ENCODE measurements at places on chromosomes 1 and 21.
A peak's percentile ranks its signal among the peaks of the same experiment; 100 is the strongest.

- no peak for DNase-seq
Observed at GRCh38 chr1:203188686-203189232, 2.3 kb upstream of the CHI3L1 start.

- DNase-seq, result no peak
Observed at GRCh38 chr1:238628110-238628509, 737.4 kb upstream of the ZP4 start.

GRCh38 chr21:40732253-40733023 is 114.5 kb downstream of the DSCAM start:
- DNase-seq, result no peak

- peak; percentile 84 for DNase-seq
Observed at GRCh38 chr21:44454747-44455523, at the start of gene LRRC3. Gene LRRC3, plus strand, starts transcription at chr21:44455510. Its CDS starts 1,135 bp downstream, at chr21:44456645.

- no peak for DNase-seq
Observed at GRCh38 chr1:81594206-81594605, 206.5 kb upstream of the ADGRL2 start.

DNA sequence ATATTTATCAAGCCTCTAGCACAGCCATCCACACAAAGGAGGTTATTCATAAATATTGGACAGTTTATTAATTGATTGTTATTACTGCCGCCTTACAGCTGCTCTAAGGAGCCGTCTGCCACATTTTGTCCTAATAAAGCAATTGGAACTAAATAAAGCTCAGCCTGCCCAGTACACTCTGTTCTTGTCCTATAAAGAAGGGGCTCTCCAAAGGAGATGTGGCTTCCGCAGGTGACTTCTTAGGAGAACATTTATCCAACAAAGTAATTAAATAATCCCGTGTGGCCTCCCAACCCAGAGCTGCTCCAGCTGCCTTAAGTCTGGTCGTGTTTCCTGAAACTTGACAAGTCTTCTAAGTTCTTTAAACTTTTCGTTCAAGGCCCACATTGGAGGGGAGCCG is 497.7 kb downstream of the NPHP4 start:
- no peak for DNase-seq

DNA sequence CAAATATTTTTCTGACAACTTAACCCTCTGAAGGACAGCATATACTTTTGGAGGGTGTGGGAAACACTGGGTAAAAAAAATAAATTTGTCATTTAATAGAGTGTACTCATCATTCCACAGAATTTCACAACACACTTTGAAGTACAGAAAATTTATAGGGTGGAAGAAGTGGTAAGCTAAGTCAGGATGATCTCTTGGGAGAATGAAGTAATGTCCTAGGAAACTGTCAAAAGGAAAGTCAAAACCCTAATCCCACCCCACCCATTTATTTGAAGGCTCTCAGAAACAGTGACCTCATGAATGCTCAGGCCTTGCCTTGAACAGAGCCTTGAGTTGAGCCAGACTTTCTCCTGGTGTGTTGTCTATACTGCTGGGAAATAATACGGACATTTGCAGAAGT is 7.3 kb upstream of the UAP1 start:
- DNase-seq, result no peak

- DNase-seq, result no peak
Observed at GRCh38 chr1:56435434-56436262, 143.7 kb downstream of the PLPP3 start.

DNA sequence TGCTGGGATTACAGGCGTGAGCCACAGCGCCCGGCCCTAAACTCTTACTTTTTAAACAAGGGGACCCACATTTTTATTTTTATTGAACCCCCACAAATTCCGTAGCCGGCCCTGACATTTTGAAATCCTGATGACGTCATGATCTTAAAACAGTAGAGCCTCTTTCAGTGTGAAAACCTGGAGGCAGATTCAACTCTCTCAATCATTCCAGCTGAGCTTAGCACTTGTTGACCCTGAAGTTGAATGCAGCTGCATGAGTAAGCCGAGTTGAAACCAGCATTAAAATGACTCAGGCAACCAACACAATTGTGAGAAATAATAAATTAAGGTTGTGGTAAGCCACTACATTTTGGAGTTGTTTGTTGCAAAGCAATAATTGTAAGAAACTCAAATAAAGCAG is 93.9 kb upstream of the ADGRL4 start:
- DNase-seq, result no peak

GRCh38 chr1:119712342-119713038 is 756 bp downstream of the PHGDH start:
- DNase-seq, result peak; percentile 2

DNA sequence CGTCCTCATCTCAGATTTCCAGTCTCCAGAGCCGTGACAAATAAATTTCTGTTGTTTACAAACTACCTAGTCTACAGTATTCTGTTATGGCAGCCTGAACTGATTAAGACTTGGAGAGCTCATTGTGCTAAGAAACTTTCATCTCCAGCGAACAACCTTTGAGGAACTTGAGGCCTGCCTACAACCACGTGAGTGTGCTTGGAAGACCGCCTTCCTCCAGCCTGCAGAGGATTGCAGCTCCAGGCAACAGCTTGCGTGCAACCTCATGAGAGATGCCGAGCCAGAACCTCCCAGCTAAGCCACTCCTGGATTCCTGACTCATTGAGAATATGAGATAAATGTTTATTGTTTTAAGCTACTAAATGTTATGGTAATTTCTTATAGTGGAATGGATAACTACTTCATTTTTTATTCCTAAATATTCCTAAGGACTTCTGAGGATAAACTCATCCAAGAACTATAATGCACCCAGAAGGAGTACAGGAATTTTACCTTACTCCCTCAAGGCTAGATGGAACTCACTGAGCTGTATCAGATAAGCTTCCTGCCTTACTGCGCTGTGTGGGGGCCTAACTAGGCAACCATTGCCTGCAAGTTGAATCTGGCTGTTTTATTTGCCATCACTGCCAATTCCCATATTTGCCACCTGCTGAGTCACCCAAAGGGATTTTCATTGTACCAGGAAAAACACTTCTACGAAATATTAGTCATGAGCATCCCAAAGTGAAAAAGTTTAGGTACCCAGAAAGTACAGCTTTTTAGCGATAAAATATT is 17.6 kb downstream of the FAM177B start:
- no peak for DNase-seq

DNA sequence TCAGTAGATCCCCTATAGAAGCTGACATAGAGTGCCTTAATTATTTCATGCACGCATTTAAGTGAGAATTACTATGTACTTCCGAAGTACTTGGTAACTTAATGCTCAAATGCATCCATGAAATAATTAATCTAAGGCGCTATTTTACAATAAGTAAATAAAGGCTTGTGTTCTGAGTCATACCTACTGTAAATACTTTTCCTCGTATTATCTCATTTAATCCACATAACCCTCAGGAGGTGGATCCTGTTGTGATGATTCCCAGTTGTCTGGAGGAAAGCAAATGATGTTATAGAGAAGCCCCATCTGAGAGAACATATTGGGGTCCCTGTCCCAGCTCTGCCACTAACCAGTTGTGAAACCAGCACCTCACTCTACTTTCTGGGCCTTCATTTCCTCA is 16.4 kb downstream of the SUSD4 start:
- no peak for DNase-seq

DNA sequence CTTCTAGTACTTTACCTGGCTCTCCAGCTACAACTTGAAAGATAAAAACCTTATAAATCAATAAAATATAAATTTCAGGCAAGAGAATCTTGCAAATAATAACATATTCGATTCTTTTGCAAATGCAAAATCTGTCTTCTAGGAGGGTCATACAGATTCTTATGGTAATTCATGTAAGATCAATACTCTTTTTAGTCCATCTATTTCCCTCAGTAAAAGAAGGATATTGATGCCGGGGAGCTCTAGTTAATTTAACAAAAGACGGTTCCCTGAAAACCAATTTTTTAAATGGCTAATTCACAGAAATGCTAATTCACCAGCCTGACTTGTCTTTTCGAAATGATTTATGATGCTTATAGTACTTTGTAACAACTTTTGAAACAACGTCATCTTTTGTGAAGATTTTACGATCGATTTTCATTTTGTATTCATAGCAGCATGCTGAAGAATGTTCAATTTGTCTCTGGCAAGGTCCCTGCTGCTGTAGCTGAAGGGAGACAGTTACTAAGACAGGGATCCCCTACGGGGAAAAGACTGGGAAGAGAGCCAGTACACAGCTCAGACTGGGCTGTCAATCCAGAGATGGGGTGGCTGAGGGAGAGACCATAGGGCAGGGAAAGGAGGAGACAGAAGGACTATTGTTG is 90.6 kb upstream of the SPAG17 start:
- no peak for DNase-seq

- DNase-seq, result no peak
Observed at GRCh38 chr21:17270229-17270628, 242.6 kb upstream of the CXADR start.

- DNase-seq, result no peak
Observed at GRCh38 chr1:40784141-40784770, 669 bp downstream of the KCNQ4 start.

DNA sequence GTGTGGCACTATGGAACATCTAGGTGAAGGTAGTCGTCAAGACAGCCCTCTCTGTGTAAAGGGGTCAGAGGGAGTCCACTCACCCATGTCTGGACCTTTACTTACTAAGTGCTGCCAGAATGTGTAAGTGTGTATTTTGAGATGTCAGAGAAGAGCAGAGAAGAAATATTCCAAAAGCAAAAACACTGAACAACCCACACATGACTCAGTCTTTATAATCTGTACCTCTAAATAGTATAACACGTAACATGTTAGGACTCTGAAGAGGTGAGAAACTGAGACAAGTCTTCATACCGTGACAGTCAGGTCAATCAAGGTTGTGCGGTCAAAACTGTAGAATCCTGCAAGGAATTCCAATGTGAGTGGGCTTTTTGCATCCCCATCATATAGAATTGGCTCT is 555.2 kb downstream of the LMO4 start:
- DNase-seq, result no peak

DNA sequence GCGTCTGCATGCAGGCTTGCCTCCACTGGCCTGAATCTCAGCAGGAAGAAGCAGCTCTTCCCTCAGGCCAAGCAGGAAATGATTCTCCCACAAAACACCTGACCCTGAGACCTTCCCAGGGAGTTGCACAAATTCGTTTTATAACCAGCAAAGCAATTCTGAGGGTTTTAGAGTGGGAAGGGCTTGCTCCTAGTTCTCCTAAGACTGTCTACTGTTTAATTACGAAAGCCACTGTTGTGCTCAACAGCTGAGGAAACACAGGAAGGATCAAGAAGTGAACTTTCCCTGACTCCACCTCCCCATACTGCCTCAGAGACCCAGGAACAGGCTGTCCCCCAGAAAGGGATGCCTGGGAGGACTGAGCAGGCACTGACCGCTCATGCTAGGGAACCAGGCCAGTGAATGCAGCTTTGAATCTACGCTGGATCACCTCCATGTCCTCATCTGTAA is 37.0 kb upstream of the PUM1 start:
- no peak for DNase-seq

GRCh38 chr1:214143006-214143992 is 137.7 kb upstream of the SMYD2 start:
- no peak for DNase-seq

DNA sequence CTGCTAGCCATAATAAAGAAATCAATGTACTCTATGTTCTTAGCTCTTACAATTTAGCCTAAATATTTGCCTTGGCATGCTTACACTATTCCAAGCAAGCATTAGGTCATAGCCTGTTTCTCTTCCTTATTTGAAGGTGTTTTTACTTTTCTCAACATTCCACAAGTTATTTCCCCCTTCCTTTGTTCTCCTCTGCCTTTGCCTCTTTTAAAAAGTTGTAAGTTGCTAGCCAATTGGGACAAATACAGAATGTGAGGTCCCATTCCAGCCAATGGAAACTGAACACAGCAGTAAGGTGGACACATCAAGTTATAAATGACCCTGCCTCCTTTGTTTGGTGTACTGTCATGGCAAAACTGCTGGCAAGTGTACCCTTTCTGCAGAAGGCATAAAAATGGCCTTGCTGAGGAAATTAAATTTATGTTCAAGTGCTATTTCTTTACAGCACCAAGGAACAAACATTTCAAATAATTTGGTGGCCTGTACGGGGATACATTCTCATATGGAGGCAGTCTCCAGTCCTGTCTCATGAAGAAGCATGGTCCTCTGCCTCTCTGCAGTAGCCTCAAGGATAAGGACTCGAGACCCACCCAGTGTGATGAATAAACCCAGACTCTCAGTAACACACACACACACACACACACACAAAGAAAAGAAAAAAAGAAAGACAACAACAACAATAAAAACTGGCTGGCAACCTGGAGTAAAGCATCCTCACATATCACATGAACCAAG is 28.8 kb upstream of the FMO1 start:
- DNase-seq, result no peak

- DNase-seq, result no peak
Observed at GRCh38 chr1:220999872-221000863, 120.9 kb downstream of the HLX start.

DNA sequence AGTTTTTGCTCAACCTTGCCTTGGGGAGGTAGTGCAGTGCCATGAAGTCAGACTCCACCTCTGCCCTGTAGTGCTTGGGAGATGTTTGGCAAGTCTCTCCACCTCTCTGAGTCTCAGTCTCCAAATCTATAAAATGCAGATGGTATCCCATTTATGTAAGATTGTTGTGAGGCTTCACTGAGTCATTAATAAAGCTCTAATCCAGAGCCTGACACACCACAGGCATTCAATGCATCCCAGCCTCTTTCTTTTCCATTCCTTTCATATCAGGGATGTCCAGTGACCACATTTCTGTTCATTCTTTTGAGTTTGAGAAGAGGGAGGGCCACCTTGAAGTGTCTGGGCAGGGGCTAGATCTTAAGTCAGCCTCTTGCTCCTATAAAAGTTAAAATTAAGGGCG is 37.6 kb upstream of the LMO4 start:
- DNase-seq, result no peak

- no peak for DNase-seq
Observed at GRCh38 chr1:220119043-220119512, 25.1 kb downstream of the IARS2 start.

- DNase-seq, result no peak
Observed at GRCh38 chr1:228045405-228045804, 37.1 kb upstream of the ARF1 start.

- DNase-seq, result no peak
Observed at GRCh38 chr1:15139654-15140350, 13.7 kb upstream of the TMEM51 start.

DNA sequence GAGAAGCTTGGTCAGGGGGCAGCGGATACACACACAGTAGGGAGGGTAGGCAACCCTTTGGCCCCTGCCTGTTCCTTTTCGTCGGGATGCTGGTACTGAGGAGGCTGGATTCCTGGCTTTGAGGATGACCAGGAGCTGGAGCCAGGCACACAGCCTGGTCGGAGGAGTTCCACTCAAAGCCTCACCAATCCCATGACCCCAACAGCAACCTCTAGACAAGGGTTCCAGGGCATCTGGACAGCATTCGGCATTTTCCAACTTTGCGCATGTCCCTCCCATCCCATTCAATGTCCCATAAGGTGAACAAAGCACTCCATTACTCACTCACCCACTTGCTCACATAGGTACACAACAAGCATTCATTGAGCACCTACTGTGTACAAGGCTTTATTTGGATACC is 42.6 kb upstream of the HMGB4 start:
- DNase-seq, result no peak

DNA sequence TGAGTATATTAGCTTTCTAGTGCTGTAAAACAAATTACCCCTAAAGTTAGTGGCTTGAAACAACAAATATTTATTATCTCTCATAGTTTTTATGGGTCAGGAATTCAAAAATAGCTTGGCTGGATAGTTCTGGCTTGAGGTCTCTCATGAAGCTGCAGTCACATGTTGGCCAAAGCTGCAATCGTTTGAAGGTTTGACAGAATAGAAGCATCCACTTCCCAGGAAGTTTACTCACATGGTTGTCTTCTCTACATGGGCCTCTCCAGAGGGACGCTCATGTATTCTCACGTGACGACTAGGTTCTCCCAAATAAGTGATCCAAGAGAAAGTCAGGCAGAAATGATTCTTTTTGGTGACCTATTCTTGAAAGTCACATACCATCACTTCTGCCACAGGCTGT is 99.1 kb downstream of the NIBAN1 start:
- no peak for DNase-seq
